Ecto neural progenitor cell (in vitro differentiated cells): ENCODE measurements at places on chromosomes 2 and 18.

DNA sequence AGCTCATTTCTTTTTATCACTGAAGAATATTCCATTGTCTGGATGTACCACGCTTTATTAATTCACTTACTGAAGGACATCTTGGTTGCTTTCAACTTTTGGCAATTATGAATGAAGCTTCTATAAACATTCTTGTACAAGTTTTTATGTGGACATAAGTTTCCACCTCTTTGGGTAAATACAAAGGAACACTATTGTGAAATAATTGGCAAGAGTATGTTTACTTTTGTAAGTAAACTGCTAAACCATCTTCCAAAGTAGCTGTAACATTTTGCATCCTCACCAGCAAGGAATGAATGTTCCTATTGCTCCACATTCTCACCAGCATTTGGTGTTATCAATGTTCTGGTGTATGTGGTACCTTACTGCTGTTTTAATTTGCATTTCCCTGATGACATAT is 15.8 kb upstream of the VWC2L start:
- no peak for DNase-seq

DNA sequence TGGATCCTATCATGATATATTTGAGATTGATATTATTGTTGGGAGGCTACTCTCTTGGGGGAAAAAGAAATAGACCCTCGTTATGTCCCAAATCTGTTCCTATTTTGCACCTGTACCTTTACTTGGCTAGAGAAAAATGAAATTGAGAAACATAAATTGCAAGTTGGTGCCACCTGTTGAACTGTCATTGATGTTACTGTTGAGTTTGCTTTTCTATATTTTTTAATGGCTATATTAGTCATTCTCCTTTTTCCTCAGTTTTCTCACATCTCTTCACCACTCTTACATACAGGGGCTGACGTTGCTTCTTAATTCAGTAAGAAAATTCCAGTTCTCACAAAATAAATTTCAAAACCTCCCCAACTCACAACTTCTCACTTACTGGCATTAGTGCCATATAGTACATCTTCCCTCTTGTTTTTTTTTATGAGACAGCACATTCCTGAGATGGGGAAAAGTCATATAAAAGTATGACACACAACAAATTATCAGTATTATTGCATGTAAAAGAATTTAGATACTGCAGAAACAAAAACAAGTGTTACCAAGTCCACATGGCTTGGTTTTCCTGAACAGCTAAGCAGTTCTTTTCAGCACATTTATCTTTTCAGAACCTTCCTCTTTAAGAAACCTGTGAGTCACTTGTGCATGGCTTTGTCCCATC is 348.3 kb upstream of the DSEL start:
- no peak for DNase-seq

DNA sequence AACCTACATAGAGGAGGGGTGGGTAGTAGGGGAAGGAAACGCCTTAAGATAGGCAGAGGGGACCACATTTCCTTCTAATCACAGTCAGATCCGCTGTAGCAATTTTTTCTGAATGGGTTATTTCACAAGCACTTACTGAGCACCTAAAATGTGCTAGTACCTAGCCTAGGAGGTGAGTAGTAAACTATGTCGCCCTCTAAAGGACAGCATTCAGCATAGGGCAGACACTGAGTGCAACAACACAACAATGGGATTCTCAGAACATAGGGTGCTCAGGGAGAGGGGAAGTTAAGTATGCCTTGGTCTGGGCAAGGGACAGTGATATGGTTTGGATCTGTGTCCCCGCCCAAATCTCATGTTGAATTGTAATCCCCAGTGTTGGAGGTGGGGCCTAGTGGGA is 166.1 kb upstream of the RAB6C start:
- no peak for DNase-seq

- DNase-seq: no peak
Observed at GRCh38 chr18:74803769-74804168, 206.1 kb downstream of the ZNF407 start.

DNA sequence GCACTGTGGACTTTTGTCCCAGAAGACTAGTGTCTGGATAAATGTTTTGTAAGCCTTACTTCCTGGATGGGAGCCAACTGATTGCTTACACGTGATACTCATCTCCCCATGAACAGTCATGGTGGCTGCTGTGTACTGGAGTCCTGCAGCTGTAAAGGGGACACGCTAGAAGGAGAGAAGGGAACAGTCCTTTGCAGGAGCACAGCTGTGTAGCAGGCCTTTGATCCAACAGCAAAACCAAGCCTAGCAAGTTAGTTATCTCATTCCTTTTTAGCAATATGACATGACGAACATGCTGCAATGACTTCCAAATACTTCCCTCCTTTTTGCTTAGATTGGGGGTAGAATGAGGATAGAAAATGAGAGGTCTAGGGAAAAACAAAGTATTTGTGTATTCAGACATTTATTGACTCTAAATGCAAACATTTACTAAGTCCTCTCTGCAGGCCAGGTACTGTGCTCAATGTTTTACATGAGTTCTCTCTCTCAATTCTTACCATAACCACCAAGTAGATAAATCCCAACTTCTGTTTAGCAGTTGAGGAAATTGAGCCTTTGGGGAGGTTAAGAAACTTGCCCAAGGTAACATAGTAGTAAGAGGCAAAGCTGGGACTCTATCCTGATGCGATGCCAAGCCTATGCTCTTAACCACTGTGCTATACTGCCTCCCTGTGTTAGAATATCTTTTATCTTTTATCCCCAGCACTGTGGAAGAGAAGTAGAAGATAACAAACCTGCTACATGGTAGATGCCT is 55.4 kb upstream of the CD28 start:
- no peak for DNase-seq
